ENCODE measurements at places on chromosomes 6 and 20.

DNA sequence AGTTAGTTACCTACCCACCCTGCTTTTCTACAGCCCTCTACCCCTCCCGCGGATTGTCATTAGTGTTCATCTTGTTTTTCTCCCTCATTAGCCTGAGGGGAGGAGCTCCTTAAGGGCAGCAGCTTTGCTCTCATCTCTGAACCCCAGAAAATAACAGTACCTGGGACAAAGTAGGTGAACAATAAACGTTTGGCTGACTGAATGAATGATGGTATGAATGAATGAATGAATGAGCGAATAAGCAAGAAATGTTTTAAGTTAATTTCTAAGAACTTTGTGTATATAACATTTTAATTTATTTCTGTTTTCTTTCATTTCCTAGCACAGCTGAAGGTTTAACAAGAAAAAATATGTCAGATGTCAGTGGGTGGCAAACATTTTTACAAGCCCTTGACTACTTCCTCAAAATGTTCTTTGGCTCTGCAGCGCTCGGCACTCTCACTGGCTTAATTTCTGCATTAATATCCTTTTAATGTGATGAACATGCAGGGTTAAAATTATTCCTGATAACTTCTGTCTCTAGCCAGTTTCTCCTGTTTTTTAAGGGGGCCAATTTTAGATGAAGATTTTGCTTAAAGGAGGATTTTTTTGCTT, 50.1 kb downstream of the SLC9A8 start:
- no peak for DNase-seq

DNA sequence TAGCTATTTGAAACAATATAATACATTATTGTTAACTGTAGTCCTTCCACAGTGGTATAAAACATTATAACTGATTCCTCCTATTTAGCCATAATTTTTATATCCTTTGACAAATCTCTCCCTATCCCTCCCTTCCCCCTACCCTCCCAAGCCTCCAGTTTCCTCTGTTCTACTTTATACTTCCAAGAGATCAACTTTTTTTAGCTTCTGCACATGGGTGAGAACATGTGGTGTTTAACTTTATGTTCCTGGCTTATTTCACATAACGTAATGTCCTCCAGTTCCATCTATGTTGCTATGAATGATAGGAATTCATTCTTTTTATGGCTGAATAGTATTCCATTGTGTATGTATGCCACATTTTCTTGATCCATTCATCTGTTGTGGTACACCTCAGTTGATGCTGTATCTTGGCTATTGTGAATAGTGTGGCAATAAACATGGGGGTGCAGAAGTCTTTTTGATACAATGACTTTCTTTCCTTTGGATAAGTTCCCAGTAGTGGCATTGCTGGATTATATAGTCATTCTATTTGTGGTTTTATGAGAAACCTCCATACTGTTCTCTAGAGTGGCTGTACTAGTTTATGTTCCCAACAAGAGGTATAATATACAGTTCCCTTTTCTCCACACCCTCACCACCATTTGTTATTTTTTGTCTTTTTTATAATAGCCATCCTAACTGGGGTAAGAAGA, 205.0 kb downstream of the KCNQ5 start:
- DNase-seq: no peak

- no peak for DNase-seq
These were observed 69.6 kb downstream of the HFE start for GRCh38 chr6:26156850-26157250.

- no peak for DNase-seq
These were observed 9.3 kb upstream of the HLA-DQB2 start for GRCh38 chr6:32772656-32773055.

GRCh38 chr20:4829514-4830215, 108.0 kb downstream of the PRND start:
- no peak for DNase-seq

- no peak for DNase-seq
These were observed 30.3 kb upstream of the MAPK13 start for GRCh38 chr6:36099869-36100483.

DNA sequence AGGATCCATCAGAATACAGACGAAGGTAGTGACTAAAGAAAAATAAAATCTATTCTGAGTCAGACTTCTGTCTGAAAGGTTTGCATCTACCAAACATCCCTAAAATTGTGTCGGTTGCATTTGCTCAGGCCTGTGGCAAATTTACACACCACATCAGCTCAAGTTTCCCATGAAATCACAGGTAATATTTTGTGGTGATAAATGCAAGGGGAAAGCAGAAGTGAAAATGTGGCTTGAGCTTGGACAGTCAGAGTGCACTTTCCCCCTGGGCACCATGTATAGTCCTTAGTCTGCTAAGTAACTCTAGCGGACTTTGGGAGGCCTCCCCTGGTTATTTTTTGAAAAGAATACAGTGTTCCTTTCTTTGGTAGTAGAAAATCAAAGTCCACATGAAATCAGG, 159.1 kb downstream of the PKHD1 start:
- DNase-seq: no peak

GRCh38 chr6:23656255-23657194, 469.5 kb upstream of the NRSN1 start:
- DNase-seq: no peak

GRCh38 chr6:108952776-108953486, 104.7 kb downstream of the ARMC2 start:
- DNase-seq: no peak

- DNase-seq: no peak
These were observed 15.9 kb downstream of the SLC22A23 start for GRCh38 chr6:3440911-3441310.

DNA sequence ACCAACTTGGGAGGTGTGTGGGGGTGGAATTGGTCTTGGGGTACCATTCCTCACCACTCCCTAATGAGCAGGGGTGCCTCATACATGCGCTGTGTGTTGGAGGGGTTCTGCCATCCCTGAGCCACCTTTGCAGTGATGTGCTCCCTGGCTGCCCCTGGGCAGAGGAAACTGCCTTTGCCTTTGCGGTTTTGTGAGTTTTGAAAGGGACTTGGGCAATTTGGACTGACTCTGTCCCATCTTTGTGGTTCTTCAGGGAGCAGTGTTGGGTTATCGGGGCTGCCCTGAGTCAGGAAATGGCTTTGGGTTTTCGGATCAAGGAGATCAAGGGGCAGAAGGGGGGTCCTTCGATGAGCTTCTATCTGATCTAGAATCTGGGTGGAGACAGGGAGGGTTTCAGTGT, 3.9 kb upstream of the PHACTR3 start:
- no peak for DNase-seq

- no peak for DNase-seq
These were observed 3.5 kb downstream of the NDUFAF5 start for GRCh38 chr20:13788167-13788834.

GRCh38 chr20:50122763-50123162, 9.8 kb upstream of the UBE2V1 start:
- no peak for DNase-seq

DNA sequence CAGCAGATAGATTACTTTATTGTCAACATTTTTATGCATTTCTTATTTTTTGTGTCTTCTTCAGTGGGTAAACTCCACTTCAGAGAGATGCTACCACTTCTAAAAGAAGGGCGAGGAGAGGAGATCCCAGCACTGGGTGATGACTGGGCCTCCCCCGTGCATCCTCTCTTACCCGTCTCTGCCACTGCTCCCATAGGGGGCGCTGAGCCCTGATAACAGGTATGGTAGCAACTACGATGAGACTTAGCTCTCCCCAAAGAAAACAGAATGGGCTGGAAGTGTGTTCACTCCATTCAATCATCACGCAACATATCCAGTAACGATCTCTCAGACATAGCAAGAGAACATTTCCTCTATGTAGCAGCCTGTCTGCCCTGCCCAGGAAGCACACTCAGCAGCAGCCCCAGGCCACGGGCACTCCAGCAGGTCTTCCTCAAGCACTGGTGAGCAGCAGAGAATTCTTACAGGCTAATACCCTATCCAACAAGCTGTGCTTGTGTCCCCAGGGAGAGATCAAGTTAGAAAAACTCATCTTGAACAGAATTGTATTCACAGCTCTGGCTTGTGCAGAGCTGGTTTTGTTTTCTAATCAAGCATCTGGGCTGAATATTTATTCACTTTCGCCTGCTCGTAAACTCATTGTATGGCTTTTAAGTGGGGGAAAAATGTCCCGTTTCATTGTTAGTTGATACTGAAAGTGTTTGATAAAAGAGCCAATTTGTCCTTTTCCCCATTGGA, 533.1 kb upstream of the CDH4 start:
- no peak for DNase-seq

DNA sequence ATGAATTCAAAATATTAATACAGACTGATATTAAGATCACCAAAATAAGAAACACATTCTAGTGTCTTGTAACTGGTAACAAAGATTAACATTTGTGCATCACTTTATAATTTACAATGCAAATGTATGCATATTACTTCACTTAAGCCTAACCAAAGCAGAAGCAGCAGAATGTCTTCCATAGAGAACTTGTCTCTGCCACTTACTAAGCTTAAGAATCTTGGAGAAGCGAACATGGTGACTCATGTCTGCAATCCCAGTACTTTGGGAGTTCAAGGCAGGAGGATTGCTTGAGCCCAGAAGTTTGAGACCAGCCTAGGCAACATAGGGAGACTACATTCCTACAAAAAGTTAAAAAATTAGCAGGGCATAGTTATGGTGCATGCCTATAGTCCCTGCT, 18.8 kb downstream of the AK9 start:
- no peak for DNase-seq

- no peak for DNase-seq
These were observed 784.3 kb upstream of the CHD6 start for GRCh38 chr20:42402455-42402854.

DNA sequence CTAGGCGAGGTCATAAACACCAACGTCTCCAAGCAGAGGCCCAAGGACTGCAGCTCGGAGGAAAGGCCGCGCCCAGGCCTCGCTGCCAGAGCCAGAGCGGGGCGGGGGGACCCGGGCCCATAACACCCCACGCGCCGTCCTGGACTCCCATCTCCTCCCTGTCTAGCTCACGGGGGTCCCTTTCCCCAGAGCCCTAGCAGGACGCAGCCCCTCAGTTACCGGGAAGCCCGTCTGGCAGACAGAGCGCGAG, 44.9 kb downstream of the MDFI start:
- no peak for DNase-seq

DNA sequence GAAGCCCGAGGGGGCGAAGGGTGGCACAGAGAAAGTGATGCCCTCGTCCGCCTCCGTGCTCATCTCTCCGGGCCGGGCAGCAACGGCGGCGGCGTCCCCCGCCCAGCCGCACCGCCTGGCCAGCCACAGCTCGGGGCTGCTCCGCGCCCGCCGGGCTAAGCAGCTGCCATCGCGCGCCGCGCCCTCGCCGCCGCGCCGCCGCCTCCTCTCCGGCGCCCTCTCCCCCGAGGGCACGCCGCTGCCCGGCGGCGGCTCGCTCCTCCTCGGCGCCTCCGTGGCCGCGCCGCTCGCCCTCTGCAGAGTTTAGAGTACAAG, 225 bp downstream of the MAP3K5 start:
- no peak for DNase-seq

DNA sequence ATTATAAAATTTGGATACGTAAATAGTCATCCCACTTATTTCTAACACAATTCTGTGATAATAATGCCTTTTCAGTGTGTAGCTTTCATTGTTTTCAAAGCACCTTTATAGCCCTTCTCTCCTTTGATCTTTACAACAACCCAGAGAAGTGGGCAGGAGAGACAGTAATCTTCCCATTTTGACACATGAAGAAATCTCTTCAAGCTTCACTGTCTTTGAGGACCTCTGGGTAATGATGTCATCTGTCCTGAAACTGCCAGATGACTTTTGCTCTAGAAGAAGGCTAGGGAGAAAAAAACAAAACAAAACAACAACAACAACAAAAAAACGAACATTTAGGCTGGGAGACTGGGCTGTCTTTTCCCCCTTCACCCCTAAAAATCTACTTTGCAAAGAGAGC, 203.0 kb downstream of the KCNQ5 start:
- no peak for DNase-seq

- DNase-seq: no peak
These were observed 13.9 kb upstream of the TSHZ2 start for GRCh38 chr20:52958211-52958610.

- no peak for DNase-seq
These were observed 8.3 kb downstream of the MYL9 start for GRCh38 chr20:36549628-36549941.

DNA sequence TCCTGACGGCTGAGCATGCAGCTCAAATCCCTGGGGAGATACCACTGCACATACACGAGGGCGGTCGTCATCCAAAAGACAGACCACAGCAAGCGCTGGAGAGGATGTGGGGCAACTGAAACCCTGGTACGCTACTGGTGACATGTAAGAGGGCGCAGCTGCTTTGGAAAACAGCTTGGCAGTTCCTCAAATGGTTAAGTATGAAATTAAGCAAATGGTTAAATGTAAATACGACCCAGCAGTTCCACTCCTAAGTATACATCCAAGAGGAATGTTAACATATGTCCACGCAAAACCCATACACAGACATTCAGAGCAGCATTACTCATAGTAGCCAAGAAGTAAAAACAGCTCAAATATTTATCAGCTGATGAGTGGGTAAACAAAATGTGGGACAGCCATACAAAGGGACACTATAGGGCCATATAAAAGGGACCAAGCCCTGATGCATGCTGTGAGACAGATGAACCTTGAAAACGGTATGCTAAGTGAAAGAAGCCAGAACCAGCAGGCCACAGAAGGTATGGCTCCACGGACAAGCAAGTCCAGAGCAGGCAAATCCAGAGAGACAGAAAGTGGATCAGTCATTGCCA, 38.5 kb downstream of the RIPOR3 start:
- no peak for DNase-seq

- DNase-seq: no peak
These were observed 180.9 kb downstream of the TAF4 start for GRCh38 chr20:61884571-61885389.

GRCh38 chr20:38125157-38126056, 39.7 kb downstream of the TGM2 start:
- no peak for DNase-seq

- DNase-seq: no peak
These were observed 48.7 kb downstream of the TSHZ2 start for GRCh38 chr20:53020834-53021233.

DNA sequence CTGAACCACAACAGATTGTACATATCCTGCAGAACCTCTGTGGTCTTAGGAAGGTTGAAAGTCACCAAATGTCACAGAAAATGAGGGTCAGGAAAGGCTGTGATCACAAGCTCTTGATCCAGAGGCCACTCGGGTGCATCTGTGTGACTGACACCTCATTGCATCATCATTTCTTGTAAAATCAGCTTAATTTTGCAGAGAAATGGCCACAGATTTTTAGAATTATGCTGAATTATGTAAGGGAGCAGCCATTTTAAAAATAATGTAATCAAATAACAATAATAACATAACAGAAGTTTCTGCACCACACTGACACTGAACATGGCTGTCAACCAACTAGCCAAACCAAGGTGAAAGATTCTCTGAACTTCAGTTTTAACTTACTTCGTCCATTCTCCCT, 32.5 kb upstream of the PRND start:
- no peak for DNase-seq

GRCh38 chr6:135710042-135710441, 141.5 kb upstream of the PDE7B start:
- DNase-seq: no peak

All from activated CD4-positive, CD25-positive, alpha-beta regulatory T cell treated with anti-CD3 and anti-CD28 coated beads, Interleukin-2, amount 50 U/mL, for 72 hours (primary cell).